ENCODE measurements at places on chromosomes 11 and 22.

DNA sequence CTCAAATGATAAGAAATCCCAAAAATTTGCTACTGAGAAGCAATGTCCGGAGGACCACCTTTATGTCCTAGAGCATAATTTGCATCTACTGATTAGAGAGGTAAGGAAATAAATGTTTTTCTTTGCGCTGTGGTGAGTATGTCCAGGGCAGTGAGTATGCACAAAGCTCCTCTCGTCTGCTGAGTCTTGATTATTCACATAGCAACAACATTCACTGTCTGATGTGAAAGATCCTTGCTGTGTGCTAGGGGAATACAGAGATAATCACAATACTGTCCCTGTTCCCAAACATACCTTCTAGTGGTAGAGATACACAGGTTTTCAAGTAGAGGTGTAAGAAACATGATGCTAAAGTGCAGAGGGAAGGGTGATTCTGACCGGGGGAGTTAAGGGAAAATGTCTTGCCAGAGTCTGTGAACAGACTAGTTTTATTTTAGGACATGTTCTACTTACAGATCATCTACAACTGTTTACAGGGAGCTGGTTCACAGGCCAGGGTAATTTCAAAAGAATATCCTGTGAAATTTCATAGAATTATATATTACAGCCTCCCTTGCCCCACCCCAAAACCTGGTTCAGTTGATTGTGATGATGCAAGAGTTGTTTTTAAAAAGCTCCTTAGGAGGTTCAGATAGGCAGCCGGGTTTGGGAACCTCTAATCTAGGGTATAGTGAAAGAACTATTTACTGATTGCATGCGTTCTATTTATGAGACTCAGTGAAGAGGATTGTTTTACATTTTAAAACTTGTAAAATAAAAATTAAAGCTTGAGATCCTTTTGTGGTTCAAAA lies 12.6 kb downstream of the MED17 start:
- no peak for DNase-seq

DNA sequence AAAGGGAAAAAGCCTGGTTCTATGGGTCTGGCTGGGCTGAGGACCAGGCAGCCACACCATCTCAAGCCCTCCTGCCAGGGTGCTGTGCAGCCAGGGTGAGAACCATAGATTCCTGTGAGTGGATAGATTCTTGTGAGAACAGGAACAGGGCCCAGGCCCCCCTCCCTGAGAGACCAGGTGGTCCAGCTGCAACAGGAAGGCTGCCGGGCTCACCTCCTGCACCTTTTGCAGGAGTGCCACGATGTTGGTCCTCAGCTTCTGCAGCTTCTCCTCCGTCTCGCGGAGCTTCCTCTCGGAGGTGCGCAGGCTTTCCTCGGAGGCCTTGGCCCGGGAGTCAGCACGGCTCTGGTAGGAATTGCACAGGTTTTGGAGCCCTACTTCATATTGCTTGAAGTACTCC lies 40.8 kb downstream of the MORC2 start:
- DNase-seq: no peak

DNA sequence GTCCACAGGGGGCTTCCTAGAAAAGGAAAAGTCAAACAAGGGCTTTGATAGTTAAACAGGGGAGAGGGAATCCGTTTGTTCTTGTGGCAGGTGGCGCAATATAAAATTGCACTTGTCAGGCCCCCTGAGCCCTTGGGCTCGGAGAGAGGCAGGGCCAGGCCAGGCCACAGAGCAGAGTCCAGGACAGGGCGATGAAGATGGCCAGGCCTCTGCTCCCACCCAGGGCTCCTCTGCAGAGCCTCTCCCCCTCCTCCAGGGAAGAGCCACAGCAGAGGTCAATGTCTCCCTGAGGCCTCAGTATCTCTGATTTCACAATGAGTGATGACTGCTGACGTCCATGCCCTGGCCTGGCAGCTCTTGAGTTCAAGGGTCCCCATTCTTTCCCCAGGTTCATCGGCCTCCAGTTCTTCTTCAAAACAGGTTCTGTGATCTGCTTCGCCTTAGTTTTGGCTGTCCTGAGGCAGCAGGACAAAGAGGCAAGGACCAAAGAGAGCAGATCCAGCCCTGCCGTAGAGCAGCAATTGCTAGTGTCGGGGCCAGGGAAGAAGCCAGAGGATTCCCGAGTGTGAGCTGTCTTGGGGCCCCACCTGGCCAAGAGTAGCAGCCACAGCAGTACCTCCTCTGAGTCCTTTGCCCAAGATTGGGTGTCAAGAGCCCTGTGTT lies 36.4 kb upstream of the TPBGL start:
- no peak for DNase-seq

- DNase-seq: no peak
Observed at GRCh38 chr11:108775324-108775723, 110.5 kb downstream of the DDX10 start.

- no peak for DNase-seq
Observed at GRCh38 chr11:104547996-104548661, 350.1 kb downstream of the CASP12 start.

- DNase-seq: no peak
Observed at GRCh38 chr11:112229746-112230433, 3.7 kb downstream of the PTS start.

GRCh38 chr11:95736809-95737208 lies 52.8 kb downstream of the FAM76B start:
- no peak for DNase-seq

- no peak for DNase-seq
Observed at GRCh38 chr11:122122179-122122578, 6.2 kb upstream of the BLID start.

DNA sequence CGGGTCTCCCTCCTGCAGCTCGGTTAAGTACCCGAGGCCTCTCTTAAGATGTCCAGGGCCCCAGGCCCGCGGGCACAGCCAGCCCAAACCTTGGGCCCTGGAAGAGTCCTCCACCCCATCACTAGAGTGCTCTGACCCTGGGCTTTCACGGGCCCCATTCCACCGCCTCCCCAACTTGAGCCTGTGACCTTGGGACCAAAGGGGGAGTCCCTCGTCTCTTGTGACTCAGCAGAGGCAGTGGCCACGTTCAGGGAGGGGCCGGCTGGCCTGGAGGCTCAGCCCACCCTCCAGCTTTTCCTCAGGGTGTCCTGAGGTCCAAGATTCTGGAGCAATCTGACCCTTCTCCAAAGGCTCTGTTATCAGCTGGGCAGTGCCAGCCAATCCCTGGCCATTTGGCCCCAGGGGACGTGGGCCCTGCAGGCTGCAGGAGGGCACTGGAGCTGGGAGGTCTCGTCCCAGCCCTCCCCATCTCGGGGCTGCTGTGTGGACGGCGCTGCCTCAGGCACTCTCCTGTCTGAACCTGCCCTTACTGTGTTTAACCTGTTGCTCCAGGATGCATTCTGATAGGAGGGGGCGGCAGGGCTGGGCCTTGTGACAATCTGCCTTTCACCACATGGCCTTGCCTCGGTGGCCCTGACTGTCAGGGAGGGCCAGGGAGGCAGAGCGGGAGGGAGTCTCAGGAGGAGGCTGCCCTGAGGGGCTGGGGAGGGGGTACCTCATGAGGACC lies 25.0 kb downstream of the FADS3 start:
- DNase-seq: no peak

GRCh38 chr11:11513422-11513821 lies 108.4 kb downstream of the GALNT18 start:
- DNase-seq: no peak

DNA sequence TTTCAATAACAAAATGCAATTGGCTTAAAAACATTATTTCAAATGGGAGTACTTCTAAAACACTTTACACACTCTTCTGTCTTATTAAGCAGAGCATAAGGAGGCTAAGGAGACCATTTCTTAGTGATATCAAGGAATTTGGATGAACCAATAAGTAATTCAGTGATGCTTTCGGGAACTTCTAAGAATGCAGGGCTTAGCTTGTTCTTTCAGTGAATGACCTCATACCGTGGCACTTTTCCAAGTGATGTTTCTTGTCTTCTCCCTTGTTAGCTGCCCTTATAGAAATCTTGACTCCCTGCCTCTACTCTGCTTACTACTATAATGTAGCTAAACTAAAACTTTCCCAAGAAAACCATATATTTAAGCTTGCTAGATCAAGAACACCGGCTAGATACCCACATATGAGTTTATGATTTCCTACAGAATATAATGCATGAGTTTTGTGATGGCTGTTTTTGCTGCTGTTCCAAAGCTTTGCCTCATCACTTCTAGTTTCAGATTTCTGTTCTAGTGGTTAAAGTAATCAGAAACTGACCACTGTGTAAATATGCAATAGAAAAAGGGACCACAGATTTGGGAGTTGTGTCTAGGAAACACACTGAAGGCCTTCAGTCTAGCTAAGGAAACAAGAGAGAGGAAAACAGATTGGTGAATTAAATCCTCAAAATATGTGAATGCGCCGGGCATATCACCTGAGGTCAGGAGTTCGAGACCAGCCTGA lies 37.5 kb upstream of the STK33 start:
- peak; percentile 95 for DNase-seq

DNA sequence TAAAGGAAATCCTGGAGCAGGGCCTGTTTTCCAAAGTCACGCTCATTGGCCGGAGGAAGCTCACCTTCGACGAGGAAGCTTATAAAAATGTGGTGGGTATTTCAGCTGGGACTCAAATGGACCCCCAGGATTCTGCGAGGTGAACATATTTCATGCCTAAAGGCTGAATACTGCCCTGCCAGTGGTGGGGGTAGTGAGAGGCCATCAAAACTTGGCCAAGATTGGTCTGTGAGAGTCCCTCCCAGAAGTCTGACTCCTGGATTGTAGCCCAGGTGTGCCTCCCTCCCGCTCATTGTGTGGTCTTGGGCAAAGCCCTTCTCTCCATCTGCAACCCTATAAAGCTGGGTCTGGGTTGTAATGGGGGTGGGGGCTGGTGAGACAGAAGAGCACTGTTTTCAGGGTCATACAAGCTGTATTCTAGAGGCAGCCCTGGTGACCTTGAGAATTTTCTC lies 853 bp downstream of the HTATIP2 start:
- DNase-seq: no peak

- DNase-seq: no peak
Observed at GRCh38 chr11:80632156-80632555, 1191.3 kb upstream of the TENM4 start.

GRCh38 chr11:98455500-98456307 lies 565.0 kb upstream of the CNTN5 start:
- no peak for DNase-seq

DNA sequence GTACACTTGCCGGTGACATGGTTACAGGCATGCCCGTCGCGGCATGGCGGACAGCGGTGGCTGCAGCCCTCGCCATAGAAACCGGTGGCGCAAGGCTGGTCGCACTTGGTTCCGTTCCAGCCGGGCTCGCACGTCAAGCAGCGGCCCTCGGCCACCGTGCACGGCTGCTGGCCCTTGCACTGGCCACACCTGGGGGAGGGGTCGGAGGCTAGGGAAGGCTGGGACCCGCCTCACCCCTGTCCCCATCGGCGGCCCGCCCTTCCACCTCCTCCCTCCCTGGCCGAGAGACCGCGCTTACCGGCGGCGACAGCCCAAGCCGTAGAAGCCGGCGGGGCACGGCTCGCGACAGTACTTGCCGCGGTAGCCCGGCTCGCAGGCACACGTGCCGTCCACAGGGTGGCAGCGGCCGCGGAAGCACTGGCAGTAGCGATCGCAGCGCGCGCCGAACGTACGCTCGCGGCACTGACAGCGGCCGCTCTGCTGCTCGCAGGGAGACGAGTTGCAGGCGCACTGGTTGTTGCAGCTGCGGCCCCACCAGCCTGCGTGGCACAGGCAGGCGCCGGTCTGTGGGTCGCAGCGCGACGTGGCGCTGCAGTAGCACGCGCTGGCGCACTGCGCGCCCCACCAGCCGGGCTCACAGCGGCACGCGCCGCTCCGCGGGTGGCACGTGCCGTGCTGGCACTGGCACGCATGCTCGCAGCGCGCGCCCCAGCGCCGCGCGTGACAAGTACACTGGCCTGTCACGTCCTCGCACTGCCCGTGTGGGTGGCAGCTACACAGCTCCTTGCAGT lies 6.7 kb downstream of the SCARF2 start:
- DNase-seq: peak; percentile 60

- DNase-seq: no peak
Observed at GRCh38 chr22:44677353-44677840, 24.6 kb upstream of the PRR5 start.

- DNase-seq: no peak
Observed at GRCh38 chr11:120746376-120746775, 234.8 kb downstream of the GRIK4 start.

GRCh38 chr22:26770624-26771023 lies 113.2 kb downstream of the MIAT start:
- no peak for DNase-seq

DNA sequence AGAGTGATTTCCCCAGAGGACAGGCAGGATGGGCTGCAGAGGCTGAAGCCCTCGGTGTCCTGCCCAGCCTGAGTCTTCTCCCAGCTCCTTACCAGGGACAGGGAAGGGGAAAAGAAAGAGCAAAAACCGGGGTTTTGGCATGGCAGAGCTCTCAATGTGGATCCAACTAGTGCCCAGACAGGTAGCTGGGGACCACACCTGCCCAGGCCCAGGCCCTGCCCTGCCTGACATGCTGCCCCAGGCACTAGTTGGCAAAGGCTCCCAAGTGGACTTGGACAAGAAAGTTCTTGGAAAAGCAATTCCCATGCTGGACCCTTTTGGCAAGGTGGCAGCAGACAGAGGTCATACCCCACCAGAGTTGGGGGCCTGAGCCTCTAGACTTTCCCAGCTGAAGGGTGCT lies 31.1 kb downstream of the NECTIN1 start:
- no peak for DNase-seq

- no peak for DNase-seq
Observed at GRCh38 chr22:44116755-44117684, 63.7 kb upstream of the PARVG start.

DNA sequence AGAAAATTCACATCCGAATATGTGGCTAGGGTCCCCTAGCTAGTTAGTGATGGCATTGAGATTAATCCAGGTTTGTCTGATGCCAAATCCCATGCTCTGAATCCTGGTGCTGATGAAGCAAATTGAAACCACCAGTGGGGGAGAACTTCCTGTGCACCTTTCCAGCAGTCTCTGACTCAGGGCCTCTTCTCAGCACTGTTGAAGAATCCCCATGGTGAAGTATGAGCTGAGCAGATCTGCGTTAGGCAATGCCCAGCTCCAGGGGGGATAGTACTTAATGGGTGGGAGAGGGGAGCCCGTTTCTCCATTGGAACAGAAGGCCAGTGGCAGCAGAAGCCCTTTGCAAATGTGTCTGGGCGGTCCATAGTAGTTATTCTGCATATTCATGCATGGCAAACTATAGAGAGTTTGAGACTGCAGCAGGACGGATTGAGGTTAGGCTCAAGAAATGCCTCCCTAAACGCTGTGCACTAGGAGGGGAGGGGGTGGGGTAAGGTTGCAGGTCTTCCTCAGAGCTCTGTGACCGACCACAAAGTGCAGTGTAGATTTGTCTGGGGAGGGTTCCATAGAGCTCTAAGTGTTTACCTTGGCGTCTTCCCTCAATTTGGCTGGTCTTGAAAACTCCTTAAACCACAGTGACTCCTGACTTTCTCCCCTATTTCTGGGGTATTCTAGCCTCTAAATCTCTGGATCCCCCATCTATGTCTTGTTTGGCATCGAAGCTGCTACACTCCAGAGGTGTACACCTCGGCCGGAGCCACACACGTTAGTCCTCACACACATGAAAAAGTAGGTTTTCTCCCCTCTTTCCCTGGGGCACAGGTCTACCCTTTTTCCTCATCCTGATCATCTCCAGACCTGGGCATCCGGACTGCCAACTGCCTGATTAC lies 4.8 kb downstream of the POU2F3 start:
- no peak for DNase-seq
